Memory B cell (primary cell): ENCODE measurements at places on chromosomes 7 and 10.

GRCh38 chr10:60650378-60650800 lies 127.9 kb upstream of the CDK1 start:
- peak overlapping the region; percentile 46 for H3K27ac ChIP-seq
- no peaks in the 10 kb centered on the region for H3K27me3 ChIP-seq
- DNase-seq = no peak
- H3K4me3 ChIP-seq = no peak overlapping the region
- H3K36me3 ChIP-seq = no peaks in the 10 kb centered on the region
- H3K4me1 ChIP-seq = peaks cover 29% of the 10 kb centered on the region

GRCh38 chr10:97764519-97764931 lies 7.3 kb downstream of the SFRP5 start:
- H3K4me3 ChIP-seq = no peak overlapping the region
- peaks cover 15% of the 10 kb centered on the region for H3K36me3 ChIP-seq
- no peak for DNase-seq
- peaks cover 8% of the 10 kb centered on the region for H3K27me3 ChIP-seq

DNA sequence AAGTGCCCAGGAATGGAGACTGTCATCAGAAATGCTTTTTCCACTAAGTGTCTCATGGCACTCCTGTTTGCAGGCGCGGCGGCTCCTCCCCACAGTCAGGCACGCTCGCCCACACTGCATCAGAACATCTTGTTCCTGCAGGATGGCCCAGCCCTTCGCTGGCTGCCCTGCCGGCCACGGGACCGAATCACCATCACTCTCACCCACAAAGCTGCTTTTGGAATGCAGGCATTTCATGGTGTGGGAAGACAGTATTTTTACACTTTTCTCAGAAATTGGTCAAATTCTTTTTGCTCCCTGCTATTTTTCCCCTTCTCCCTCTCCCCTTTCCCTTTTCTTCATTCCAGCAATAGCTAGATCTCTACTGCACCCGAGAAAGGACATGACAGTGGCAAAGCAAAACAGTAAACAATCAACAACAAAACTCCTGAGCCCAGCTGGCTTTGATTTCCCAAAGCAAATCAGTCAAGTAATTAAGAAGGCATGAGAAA lies 176.1 kb upstream of the TNS3 start:
- H3K27me3 ChIP-seq = peaks cover 1% of the 10 kb centered on the region
- H3K27ac ChIP-seq = peak overlapping the region; percentile 54
- DNase-seq = no peak
- peaks cover 6% of the 10 kb centered on the region for H3K36me3 ChIP-seq
- peaks cover 21% of the 10 kb centered on the region for H3K4me1 ChIP-seq

GRCh38 chr10:25047591-25048301 lies 31.3 kb downstream of the THNSL1 start:
- H3K27ac ChIP-seq = no peak overlapping the region
- no peak for DNase-seq
- peaks cover 15% of the 10 kb centered on the region for H3K27me3 ChIP-seq

- no peak overlapping the region for H3K27ac ChIP-seq
- H3K27me3 ChIP-seq = no peaks in the 10 kb centered on the region
- H3K4me1 ChIP-seq = peaks cover 43% of the 10 kb centered on the region
- no peak overlapping the region for H3K4me3 ChIP-seq
- peaks cover 7% of the 10 kb centered on the region for H3K36me3 ChIP-seq
- no peak for DNase-seq
Measured at GRCh38 chr7:151869455-151869854, 7.5 kb downstream of the PRKAG2 start.

DNA sequence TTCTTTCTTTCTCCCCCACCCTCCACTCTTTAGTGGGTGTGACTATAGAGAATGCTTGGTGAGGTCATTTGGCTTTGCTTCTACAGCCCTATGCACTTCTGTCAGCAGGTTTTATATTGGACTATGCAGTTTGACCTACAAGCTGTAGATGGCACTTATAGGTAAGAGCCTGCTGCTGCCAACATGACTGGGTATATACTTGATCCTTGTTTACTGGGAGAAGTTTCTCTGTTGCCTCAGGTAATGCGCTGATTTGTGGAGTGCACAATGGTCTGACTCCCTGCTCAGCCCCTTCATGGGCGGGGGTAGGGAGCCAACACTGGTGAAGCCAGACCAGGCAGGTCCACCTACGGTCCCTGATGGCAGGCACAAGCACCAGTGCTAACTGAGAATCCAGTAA lies 33.7 kb upstream of the C7orf33 start:
- DNase-seq = no peak
- H3K36me3 ChIP-seq = peaks cover 3% of the 10 kb centered on the region
- no peak overlapping the region for H3K4me3 ChIP-seq
- H3K27ac ChIP-seq = no peak overlapping the region

DNA sequence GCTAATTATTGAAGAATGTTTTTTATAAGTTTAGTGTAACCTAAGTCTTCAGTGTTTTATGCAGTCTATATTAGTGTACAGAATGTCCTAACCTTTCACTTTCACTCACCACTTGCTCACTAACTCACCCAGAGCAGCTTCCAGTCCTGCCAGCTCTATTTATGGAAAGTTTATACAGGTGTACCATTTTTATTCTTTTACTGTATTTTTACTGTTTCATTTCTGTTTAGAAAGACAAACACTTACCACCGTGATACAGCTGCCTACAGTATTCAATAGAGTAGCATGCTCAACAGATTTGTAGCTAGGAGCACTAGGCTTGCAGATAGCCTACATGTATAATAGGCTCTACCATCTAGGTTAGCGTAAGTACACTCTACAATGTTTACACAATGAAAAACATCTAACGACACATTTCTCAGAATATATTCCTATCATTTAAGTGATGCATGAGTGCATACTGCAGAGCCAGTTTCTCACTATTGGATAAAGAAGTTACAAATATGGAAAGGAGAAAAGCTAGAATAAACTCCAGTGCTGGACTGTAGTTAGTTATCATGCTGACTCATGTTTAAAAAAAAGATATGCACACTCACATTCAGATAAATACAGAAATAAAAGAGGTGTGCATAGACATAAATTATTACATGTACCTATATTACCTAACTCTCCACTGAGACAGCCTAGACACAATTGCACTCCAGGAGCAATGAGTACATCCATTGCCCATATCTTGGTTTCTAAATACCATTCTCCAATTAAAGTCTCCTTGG lies 30.4 kb downstream of the STEAP1B start:
- DNase-seq = no peak
- no peak overlapping the region for H3K4me3 ChIP-seq
- H3K36me3 ChIP-seq = no peaks in the 10 kb centered on the region

DNA sequence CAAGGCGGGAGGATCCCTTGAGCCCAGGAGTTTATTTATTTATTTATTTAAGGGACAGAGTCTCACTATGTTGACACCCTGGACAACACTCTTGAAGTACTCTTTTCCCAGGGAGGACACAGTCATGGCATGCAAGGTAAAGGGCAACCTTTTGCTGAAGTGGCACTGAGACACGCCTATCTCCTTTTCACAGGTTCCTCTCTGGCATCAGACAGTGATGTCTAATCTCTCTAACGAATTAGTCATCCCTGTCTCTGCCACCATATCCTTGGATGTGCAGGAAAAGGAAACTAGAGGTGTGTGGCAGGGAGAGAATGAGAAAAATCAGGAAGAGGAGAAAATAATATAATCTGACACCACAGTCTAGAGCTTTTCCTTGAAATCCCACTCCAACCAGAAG lies 19.5 kb downstream of the CPVL start:
- no peak overlapping the region for H3K27ac ChIP-seq
- no peaks in the 10 kb centered on the region for H3K36me3 ChIP-seq
- peaks cover 18% of the 10 kb centered on the region for H3K27me3 ChIP-seq
- no peak for DNase-seq
- no peaks in the 10 kb centered on the region for H3K4me1 ChIP-seq

DNA sequence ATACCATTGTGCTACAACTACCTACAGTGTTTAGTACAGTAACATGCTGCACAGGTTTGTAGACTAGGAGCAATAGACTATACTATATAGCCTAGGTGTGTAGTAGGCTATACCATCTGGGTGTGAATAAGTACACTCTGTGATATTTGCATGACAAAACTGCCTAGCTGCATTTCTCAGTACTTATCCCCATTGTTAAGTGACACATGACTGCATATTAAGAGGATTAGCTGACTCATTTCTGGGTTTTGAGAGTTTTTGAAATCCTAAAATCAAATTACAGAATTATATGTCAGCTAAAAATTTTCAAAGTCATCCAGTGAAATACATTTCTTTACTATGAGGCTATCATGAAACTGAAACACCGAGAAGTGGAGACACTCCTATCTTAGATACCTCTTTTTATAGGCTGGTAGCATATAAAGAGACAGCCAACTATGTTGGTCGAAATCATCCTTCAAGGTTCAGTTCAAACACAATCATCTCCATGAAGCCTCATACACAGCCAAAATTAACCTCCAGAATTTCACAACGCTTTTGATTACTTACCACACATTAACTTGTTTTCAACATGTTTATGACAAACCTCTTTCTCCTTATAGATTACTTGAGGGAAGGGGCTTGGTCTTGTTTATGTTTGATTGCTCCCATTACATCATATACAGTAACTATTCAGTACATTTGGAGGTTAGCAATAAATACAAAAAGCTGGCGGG lies 89.8 kb upstream of the ANK3 start:
- peaks cover 2% of the 10 kb centered on the region for H3K36me3 ChIP-seq
- H3K27me3 ChIP-seq = no peaks in the 10 kb centered on the region
- no peak for DNase-seq
- H3K4me3 ChIP-seq = no peak overlapping the region
- peaks cover 8% of the 10 kb centered on the region for H3K4me1 ChIP-seq

GRCh38 chr10:77699080-77699645 lies 61.6 kb upstream of the KCNMA1 start:
- H3K4me3 ChIP-seq = no peak overlapping the region
- peaks cover 7% of the 10 kb centered on the region for H3K4me1 ChIP-seq
- DNase-seq = no peak

DNA sequence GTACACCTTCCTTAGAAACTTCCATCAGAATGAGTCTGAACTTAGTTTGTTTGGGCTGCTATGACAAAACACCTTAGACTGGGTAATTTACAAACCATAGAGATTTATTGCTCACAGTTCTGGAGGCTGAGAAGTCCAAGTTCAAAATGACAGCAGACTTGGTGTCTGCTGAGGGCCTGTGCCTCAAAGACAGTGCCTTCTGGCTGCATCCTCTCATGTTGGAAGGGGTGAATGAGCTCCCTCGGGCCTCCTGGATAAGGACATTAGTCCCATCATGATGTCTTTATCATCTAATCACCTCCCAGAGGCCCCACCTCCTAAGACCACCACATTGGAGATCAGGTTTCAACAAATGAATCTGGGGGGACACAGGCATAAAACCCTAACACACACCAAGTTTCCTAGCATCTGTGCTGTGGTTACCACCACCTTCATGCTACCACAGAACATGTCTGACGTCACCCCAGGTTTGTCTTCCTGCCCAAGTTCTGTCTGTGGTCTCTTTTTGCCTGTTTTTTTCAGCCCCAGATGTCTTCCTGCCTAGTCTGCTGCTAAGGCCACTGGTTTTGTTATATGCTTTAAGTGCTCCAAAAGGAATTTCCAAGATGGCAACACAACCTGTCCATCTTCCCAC lies 150.9 kb upstream of the COBL start:
- H3K27me3 ChIP-seq = peaks cover 2% of the 10 kb centered on the region
- no peaks in the 10 kb centered on the region for H3K4me1 ChIP-seq
- H3K4me3 ChIP-seq = no peak overlapping the region

- no peaks in the 10 kb centered on the region for H3K4me1 ChIP-seq
- no peak overlapping the region for H3K4me3 ChIP-seq
- H3K36me3 ChIP-seq = no peaks in the 10 kb centered on the region
- no peak for DNase-seq
- no peak overlapping the region for H3K27ac ChIP-seq
Measured at GRCh38 chr7:11702938-11703337, 129.1 kb downstream of the THSD7A start.

- no peak overlapping the region for H3K4me3 ChIP-seq
- H3K27me3 ChIP-seq = no peaks in the 10 kb centered on the region
- peaks cover 51% of the 10 kb centered on the region for H3K36me3 ChIP-seq
- peak overlapping the region; percentile 57 for H3K27ac ChIP-seq
- peaks cover 38% of the 10 kb centered on the region for H3K4me1 ChIP-seq
Measured at GRCh38 chr7:121307021-121307574, 21.7 kb upstream of the WNT16 start.

- no peaks in the 10 kb centered on the region for H3K36me3 ChIP-seq
- no peak overlapping the region for H3K4me3 ChIP-seq
- H3K27ac ChIP-seq = no peak overlapping the region
- DNase-seq = no peak
Measured at GRCh38 chr10:130045801-130046321, 64.8 kb downstream of the C10orf143 start.

DNA sequence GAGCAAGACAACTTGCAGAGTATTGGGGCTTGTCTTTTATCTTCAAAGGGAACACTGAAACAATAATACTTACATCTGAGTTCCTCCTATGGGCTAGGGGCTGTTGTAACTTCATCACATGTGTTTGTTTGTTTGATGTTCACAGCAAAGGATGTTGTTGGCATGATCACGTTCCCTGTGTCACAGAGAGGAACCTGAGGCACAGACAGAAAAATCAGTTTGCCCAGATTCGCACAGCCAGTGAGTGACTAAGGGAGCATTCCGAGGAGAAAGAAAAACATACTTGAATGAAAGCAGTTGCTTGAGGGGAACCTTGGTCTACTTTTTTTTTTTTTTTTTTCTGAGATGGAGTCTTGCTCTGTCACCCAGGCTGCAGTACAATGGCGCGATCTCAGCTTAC lies 87.2 kb upstream of the PFKP start:
- DNase-seq = no peak
- H3K36me3 ChIP-seq = no peaks in the 10 kb centered on the region
- peaks cover 10% of the 10 kb centered on the region for H3K4me1 ChIP-seq
- H3K27ac ChIP-seq = no peak overlapping the region
- H3K4me3 ChIP-seq = no peak overlapping the region

DNA sequence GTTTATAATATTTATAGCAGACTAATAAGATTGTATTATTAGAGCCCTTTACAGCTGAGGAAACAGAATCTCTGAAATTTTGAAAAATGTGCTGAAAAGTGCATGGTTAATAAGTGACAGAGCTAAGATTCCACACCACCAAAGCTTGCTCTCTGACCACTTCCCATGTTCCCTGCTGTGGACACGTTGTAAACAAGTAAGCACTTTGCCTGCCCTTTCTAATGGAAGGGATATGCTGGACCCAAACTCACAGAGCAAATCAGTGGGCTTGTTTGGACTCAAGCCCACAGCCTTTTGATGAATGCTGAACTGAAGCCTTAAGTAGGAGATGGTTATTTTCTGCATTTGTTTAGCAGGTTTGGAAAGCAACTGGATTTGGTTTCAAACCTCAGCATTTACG lies 214.0 kb upstream of the TMEM72 start:
- no peaks in the 10 kb centered on the region for H3K36me3 ChIP-seq
- no peaks in the 10 kb centered on the region for H3K27me3 ChIP-seq
- no peak overlapping the region for H3K4me3 ChIP-seq
- DNase-seq = no peak
- H3K27ac ChIP-seq = no peak overlapping the region

- peaks cover 6% of the 10 kb centered on the region for H3K27me3 ChIP-seq
- no peaks in the 10 kb centered on the region for H3K4me1 ChIP-seq
- DNase-seq = no peak
- H3K4me3 ChIP-seq = no peak overlapping the region
- no peaks in the 10 kb centered on the region for H3K36me3 ChIP-seq
Measured at GRCh38 chr10:78759456-78760120, 309.2 kb upstream of the ZMIZ1 start.

GRCh38 chr10:132675031-132675740 lies 110.8 kb downstream of the NKX6-2 start:
- no peak overlapping the region for H3K27ac ChIP-seq
- H3K4me1 ChIP-seq = peaks cover 15% of the 10 kb centered on the region
- peaks cover 16% of the 10 kb centered on the region for H3K36me3 ChIP-seq
- DNase-seq = no peak
